ENCODE measurements at places on chromosomes 5 and 9.
A peak's percentile ranks its signal among the peaks of the same experiment; 100 is the strongest.

- no peak for DNase-seq
These were observed 55.4 kb upstream of the PPP3R2 start for GRCh38 chr9:101650142-101650541.

GRCh38 chr5:180811623-180812124 is 9.1 kb upstream of the MGAT1 start:
- no peak for DNase-seq

GRCh38 chr9:37100741-37101140 is 19.6 kb upstream of the ZCCHC7 start:
- no peak for DNase-seq

DNA sequence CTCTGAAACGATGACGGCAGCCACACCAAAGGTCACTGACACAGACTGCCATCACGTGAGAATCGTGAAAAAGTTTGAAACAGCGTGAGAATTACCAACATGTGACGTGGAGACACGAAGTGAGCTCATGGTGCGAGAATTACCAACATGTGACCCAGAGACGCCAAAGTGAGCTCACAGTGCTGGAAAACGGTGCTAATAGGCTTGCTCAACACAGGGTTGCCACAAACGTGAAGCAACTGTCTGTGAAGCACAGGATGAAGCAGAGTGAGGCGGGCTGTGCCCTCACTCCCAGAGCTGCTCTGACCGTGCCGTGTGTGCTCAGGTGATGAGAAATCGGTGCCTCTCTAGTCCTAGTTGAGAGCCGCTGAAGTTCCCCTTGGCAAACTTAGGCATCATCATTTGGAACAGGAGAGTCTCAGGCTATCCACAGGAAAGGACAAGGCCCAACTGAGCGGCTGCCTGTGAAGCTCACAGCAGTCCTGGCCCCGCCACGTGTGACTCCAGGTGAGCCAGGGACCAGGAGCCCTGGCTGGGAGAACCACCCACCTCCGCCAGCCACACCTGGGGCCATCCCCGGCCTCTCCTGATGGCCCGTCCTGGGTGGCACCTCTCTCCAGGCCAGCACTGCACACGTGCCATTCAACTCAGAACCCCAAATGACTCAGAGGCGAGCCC is 29.8 kb upstream of the SLC6A3 start:
- no peak for DNase-seq

- no peak for DNase-seq
These were observed 15.3 kb upstream of the MED10 start for GRCh38 chr5:6393596-6394194.

DNA sequence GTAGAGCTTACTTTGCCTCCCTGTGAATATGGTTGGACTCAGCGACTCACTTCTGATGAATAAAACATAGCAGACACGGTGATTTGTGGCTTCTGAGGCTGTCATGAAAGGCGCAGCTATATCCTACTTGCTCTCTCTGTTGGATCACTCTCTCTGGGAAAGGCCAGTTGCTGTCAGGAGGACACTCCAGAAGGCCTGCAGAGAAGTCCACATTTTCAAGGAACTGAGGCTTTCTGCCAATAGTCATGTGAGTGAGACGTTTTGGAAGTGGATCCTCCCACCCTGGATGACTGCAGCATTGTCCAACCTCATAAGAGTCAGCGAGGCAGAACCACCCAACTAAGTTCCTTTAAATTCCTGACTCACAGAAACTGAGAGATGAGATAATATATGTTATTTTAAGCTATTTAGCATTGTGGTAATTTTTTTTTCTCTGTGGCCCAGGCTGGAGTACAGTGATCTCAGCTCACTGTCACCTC is 156.0 kb upstream of the MAST4 start:
- DNase-seq, result no peak

DNA sequence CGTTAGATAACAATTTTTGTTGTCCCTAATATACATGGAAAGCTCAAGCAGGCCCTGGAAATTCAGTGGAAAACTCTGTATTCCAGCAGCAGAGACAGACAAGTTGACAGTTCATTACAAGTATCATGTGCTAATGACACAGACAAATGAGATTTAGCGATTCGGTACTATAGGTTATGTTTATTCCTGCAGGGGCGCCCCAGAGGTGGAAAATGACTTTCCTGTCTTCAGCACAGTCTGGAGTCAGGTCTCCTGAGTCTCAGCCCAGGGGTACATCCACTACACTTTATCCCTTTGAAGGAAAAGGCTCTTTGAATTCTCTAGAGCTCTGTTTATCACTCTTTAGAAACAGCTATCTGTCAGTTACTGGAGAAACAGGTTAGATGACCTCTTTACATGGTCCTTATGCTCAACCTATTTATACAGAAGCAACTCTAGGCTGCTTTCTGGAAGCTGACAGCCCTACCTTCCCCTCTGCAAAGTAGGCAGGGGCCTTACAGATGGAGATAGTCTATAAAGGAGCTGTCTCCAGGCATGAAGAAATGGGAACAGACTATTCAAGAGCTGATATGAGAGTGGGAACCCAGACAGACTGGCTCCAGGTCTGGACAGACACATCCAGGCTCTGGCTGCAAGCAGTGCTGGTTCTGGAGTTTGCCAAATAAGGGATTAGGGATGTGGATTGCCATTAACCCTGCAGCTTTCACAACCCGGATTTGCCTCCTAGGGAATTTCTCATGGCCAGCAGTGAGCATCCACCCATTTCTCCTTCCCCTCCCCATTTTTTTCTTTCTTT is 7.2 kb upstream of the SLC31A2 start:
- DNase-seq, result no peak

DNA sequence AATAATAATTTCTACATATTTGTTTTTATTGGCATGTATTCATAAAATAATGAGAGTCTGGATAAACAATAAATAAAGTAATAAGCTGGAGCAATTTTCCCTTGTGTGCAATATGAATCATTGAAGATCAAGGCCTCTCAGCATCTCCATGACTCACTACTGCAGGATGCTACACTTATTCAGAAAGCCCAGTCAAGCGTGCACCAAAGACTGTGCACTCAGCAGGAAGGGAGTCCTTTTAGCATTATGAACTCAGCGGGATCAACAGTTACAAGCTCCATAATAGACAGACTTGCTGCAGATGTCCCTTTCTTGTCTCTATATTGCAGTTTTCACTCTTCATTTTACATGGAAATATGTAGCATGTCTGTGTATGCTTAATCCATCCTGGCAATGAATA is 485.3 kb downstream of the CDH9 start:
- DNase-seq, result no peak

- DNase-seq, result no peak
These were observed 45.8 kb upstream of the RICTOR start for GRCh38 chr5:39120052-39120420.

GRCh38 chr9:129547063-129547462 is 73.8 kb downstream of the C9orf50 start:
- DNase-seq, result no peak

- DNase-seq, result peak; percentile 80
These were observed 118.4 kb upstream of the DPYSL3 start for GRCh38 chr5:147628058-147628895.

GRCh38 chr9:31601666-31602065 is 782.8 kb upstream of the ACO1 start:
- DNase-seq, result no peak

GRCh38 chr5:107565791-107566767 is 104.7 kb downstream of the EFNA5 start:
- DNase-seq, result no peak

- DNase-seq, result no peak
These were observed 10.0 kb upstream of the NDST1 start for GRCh38 chr5:150497989-150498317.

Measured in effector memory CD8-positive, alpha-beta T cell (primary cell).